ENCODE measurements at places on chromosomes 5 and 9. TPM values are rescaled to one million over a fixed set of nuclear protein-coding genes. Genes with fewer than 3 reads are reported as not detected.
A peak's percentile ranks its signal among the peaks of the same experiment; 100 is the strongest.

DNA sequence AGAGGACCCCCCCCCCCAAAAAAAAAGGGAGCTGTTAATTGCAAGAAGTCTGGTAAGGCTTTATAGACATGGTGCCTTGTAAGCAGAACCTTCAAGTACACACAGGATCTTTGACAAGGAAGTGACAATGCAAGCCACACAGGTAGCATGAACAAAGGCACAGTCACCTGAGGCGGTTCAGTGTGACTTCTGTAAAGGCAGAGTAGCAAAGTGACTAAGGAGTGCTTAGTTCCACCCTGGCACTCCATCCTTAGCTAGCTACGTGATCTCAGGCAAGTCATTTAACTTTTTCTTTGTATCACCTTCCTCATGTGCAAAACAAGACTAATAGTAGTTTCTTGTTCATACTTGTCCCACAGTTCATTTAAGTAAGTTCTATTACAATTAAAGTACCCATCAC is 282.0 kb downstream of the PRELID2 start:
- no peak for DNase-seq

DNA sequence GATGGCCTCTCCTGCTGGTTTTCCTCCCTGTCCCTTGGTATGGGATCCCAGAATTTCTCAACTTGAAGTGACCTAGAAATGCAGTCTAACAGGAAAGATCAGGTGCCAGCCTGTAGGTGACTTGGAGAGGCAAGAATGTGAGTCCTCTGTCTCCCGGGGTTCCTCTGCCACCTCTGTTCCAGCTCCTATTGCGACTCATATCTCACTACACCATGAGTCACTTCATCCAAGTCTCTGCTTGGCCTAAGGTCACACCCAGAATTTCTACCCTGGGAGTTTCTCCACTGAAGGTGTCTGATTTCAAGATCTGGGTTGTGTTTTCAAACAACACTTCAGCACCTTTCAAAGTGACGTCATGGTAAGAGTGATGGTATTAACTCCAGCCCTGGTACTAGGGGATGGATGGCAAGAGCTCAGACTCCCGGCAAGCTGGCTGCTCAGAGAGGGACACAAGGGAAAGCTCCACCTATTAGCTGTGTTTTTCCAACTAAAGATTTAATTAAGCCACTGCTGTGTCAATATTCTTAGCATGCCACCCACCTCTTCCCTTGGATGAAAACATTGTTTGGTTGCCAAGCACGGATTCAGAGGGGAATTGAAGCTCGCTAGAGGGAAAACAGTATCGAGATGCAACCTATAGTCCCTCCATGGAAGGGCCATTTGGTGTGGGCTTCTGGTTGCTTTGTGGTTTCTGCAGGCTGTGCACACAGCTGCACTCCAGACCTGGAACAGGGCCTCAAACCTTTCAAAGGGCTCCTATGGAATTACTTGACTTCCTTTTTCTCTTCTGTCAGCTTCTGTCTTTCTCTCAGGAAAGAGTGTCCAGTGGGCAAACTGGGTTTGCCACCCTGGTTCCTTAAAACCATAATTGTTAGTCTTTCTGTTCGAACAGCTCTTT is 205.7 kb downstream of the GAS1 start:
- peak; percentile 68 for DNase-seq

GRCh38 chr9:120383999-120384924 is 195.7 kb downstream of the CDK5RAP2 start:
- DNase-seq = peak; percentile 65

GRCh38 chr9:73916016-73916673 is 581.0 kb upstream of the RORB start:
- DNase-seq = no peak

Gene SLC6A7
- total RNA-seq = not detected

Gene LCN10
- total RNA-seq = not detected

Gene ZDHHC11
- 0.36 TPM for total RNA-seq

DNA sequence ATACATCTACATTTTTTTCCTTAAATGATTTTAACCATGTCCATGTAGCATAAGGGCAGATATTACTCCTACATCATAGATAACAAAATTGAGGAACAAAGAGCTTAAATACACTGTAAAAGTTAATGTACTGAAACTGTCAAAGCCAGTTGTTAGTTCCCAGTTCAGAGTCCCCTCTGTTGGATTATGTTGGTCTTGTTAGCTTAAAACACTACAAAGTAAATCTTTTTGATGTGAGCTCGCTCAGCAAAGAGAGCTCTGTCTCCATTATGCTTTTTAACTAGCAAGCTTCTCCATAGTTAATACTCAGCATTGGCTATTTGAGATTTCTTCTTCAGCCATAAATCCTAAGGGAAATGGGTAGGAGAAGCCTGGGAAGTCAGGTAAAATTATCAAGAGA is 149.1 kb downstream of the ADAMTS6 start:
- DNase-seq = no peak

- DNase-seq = no peak
Measured at GRCh38 chr5:8773046-8773615, 772.7 kb downstream of the SEMA5A start.

- DNase-seq = no peak
Measured at GRCh38 chr9:106287731-106288130, 575.2 kb upstream of the ZNF462 start.

DNA sequence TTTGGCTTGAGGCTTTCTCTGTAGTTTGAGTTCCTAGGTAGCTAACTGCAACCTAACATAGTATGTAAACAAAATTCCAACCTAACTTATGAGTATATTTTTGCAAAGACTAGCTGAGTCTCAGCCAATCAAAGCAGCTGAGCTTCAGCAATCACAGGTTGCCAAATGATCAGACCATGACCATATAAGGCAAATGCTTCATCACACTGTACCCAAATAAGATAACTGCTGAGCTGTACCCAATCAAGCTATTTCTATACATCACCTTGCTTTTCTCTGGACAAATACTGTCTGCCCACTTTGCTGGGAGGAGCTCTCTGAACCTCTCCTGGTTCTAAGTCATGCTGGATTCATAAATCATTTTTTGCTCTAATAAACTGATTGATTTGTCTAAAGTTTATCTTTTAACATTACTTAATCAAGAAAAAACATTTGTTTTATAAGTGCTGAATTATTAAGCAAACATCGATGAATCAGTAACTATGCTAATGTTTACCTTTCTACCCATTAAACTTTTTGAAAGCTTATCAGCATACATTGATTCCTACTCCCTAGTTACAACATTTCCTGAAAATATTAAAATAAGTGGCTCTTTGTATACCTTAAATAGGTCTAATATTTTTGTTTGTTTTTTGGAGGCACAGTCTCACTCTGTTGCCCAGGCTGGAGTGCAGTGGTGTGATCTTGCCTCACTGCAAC is 129.7 kb upstream of the PCA3 start:
- DNase-seq = peak; percentile 81

DNA sequence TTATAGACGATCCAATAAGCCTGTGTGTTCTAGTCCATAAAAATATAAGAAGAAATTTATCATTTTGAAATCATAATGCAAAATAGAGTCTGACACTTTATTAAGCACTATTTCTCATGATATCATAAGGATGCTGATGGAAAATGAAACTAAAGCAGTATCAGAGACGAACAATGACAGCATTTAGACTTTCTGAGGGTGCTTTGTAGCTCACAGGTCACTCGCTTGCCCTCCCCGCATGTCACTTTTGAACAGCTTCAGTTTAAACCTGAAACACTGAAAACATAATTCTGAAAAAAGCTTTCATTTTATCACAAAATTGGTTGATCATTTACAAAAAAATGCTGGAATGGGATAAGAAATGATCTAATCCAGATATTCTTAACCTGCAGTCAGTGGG is 247.1 kb downstream of the EBF1 start:
- DNase-seq = no peak

DNA sequence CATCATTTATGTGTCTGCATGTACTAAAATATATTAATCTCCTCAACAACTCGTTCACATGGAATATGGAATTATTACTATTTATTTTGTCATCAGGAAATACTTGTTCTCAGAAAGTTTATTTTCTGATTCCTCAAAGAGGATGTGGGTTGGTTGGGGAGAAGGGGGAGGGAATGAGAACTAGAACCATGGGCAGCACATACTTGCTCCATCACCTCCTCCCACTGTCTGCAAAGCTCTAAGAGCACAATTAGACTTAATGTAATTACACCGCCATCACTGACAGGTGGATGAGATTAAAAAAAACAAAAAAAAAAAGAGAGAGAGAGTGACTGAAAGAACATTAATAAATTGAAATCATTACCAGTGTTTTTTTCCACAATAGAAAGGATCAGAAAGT is 98.2 kb downstream of the OXCT1 start:
- peak; percentile 40 for DNase-seq

Gene SPINK14
- total RNA-seq = not detected

GRCh38 chr5:107381189-107381856 is 289.4 kb downstream of the EFNA5 start:
- peak; percentile 75 for DNase-seq
